ENCODE measurements at places on chromosomes 12 and 14. TPM values are rescaled to one million over a fixed set of nuclear protein-coding genes. Genes with fewer than 3 reads are reported as not detected.

OVCH1 gene
- not detected for total RNA-seq

ITGB7 gene
- total RNA-seq: under 0.01 TPM

STX2 gene
- total RNA-seq: 38.5 TPM

HSPB8 gene
- total RNA-seq: 13.7 TPM

INHBE gene
- total RNA-seq: 0.43 TPM

NKX2-8 gene
- total RNA-seq: not detected

CNTN1 gene
- total RNA-seq: 0.43 TPM

INSM2 gene
- total RNA-seq: not detected

DBX2 gene
- total RNA-seq: not detected

CLEC6A gene
- not detected for total RNA-seq

SLC39A5 gene
- total RNA-seq: not detected

METAP2 gene
- 54.4 TPM for total RNA-seq

USP44 gene
- total RNA-seq: 0.29 TPM

LACRT gene
- not detected for total RNA-seq

PLCZ1 gene
- not detected for total RNA-seq

KRT74 gene
- not detected for total RNA-seq

NXPH4 gene
- 1.8 TPM for total RNA-seq

L3HYPDH gene
- 37.0 TPM for total RNA-seq

KRT6C gene
- not detected for total RNA-seq

SALL2 gene
- total RNA-seq: 1.6 TPM

GPRC5D gene
- total RNA-seq: not detected

KCNJ8 gene
- not detected for total RNA-seq

P2RX2 gene
- not detected for total RNA-seq

GPHB5 gene
- total RNA-seq: not detected

LRFN5 gene
- 3.6 TPM for total RNA-seq

SLC8A3 gene
- 0.29 TPM for total RNA-seq

GLIPR1L1 gene
- not detected for total RNA-seq

KRT3 gene
- not detected for total RNA-seq

PPP1CC gene
- 70.9 TPM for total RNA-seq

CEBPE gene
- total RNA-seq: not detected

PPP1R1A gene
- total RNA-seq: not detected

KRT5 gene
- 1.7 TPM for total RNA-seq

Data from placental pericyte (primary cell).